Activated CD4-positive, alpha-beta T cell treated with anti-CD3 and anti-CD28 coated beads for 4 hours (primary cell): ENCODE measurements at places on chromosomes 16 and 17.
A peak's percentile ranks its signal among the peaks of the same experiment; 100 is the strongest.

DNA sequence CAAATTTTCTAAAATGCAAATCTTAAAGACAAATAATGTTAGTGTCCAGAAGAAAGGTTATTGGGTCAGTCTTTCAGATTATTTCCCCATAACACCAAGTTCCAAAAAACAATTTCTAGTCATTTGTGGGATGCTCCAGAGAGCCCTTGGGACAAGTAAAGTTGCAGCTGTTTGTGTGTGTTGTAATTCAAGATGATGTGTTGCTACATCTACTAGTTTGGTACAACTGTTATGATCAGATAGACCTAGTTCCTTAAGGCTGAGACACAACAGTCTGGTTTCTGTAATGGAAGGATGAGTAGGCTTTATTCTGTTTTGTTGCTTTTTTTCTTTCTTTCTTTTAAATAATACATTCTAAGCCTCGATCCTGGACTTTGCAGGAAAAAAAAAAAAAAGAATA, 41.9 kb downstream of the PIGL start:
- DNase-seq, result no peak

DNA sequence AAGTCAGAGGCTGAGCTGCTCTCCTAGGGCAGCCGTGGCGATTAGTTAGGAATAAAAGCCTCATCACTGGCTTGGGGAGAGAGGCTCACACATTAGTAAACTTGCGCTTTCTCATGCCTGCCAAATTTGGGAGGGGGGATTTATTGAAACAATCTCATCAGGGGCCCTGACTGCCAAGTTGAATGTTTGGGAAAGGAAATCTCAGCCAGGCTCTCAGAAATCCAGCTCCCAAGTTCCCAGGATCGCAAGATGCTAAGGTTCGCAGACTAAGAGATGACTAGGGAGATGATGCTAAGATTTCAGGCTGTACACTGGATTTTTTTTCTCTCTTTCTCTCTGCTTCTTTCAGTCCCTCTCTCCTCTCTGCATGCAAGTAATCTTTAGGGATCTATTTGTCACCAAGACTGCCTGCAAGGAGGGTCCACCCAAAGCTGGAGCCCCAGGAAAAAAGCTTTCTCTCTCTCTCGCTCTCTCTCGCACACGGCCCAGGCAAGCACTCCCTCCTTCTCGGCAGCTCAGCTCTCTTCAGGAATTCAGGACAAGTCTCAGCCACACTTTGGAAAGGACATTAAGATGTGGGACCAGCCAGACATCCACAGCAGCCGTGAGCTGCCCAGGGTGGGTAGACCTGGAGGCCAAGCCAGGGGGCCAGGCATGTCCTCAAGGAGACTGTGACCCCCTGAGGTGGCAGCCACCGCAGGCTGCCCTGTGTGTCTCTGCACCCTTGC, 1.4 kb downstream of the GPR139 start:
- no peak for DNase-seq

- DNase-seq, result no peak
Measured at GRCh38 chr16:15951852-15952251, 2.4 kb downstream of the ABCC1 start.

GRCh38 chr17:80594431-80595269, 50.0 kb downstream of the RPTOR start:
- DNase-seq, result no peak

DNA sequence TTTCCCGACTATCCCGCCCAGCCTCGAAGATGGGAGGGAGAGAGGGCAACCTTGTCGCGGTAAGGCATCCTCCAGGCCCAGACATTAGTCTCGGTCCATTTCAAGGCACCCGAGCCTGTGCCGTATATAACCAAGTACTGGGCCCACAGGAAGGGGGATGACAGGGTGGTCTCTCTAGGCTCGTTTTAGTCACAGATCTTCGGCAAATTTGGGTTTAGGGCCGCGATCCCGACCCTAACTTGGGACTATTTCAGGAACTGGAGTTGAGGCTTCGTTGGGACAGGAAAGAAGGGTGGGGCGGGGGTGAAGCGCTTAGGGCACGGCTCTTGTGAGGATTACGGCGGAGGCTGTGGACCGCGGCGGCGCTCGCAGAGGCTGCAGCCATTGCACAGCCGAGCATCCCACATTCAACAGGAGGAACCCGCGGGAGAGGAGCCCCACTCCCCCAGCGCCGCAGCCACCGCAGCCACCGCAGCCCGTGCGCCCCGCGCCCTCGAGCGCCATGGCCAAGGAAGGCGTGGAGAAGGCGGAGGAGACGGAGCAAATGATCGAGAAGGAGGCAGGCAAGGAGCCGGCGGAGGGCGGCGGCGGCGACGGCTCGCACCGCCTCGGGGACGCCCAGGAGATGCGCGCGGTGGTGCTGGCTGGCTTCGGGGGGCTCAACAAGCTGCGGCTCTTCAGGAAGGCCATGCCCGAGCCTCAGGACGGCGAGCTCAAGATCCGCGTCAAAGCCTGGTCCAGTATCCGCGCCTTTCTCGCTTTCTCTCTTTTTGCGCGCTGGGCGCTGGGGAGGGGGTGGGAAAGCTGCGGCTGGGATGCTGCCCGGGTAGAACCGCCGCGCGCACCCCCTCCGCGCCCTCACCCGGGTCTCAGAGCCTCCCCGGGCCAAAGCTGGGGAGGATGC, at the start of gene VAT1L:
Gene VAT1L (plus strand): TSS at position 384 of the 904 bp plus-strand sequence. CDS start 119 bp downstream, at position 503.
- no peak for DNase-seq

GRCh38 chr17:65553009-65553645, 8.3 kb downstream of the AXIN2 start:
- DNase-seq, result no peak

DNA sequence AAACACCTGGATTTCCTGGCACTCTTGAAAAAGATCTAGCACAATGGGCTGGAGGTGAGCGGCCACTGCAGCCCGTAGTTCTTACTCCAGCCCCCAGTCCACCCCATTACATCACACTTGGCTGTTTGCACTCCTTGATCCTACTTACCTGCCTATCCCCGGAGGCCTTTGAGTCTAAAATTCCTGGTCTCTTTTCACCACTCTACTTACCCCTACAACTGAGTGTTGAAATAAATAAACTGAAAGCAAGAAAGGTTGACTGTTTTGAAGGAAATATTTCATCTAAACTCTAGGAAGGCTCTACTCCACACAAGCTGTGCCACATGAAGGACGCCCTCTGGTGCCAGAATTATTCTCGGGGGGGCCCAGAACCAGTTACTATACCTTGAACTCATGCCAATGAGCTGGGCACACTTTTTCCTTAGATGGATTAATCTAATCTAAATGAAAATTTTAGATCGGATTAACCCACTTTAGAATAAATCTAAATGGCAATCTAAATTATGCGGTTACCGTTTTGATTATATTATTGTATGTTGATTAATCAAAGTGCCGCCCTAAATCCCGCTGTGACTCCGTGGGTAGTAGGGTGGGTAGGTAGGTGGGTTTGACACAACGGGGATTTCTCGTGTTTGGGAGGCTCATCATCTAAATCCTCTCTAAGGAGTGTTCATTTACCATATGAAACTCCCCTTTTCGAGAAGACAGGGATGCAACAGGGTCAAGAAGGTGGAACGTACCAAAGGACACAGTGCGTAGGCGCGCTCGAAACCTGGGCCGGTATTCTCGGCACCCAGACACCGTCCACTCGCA, 651 bp upstream of the EIF1 start:
- peak; percentile 72 for DNase-seq

DNA sequence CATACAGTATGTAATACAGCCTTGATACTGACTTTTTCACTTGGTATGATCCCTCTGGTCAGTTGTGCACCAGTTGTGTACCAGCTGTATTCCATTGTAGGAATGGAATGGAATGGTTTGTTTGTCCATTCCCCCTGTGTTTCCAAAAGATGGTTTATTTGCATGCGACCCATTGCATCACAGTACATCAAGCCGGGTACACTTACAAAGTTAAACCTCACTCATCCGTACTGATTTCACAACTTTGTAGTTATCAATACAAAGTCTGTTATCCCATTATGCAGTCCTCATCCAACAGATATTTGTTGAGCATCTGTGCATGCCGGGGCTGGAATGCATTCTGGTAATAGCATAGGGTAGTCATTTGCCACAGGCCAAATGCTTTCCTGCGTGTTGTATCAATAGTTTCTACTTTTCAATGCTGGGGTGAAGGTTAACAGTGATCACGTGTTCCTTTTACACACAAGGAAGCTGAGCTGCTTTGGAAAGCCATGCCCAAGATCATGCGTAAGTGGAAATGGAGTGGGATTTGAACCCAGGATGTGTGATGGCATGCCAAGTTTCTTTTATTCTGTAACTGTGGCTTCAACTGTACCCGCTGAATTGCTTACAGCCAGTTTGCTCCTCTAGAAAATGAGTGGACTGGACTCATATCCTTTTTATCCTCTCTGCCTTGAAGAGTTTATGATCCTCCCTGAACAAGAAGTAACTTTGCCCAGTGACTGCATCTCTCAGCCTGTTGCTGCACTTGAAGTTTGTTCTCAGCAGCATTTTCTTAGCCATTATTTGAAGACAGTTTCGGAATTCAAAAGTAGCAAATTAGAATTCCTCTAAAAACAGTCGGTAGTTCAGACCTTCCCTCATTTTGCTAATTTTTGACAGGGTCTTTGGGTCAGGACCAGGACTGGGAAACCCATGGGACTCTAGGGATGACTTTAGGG, 228.5 kb downstream of the CCDC182 start:
- no peak for DNase-seq

GRCh38 chr17:27288183-27288582, 5.7 kb upstream of the WSB1 start:
- no peak for DNase-seq

DNA sequence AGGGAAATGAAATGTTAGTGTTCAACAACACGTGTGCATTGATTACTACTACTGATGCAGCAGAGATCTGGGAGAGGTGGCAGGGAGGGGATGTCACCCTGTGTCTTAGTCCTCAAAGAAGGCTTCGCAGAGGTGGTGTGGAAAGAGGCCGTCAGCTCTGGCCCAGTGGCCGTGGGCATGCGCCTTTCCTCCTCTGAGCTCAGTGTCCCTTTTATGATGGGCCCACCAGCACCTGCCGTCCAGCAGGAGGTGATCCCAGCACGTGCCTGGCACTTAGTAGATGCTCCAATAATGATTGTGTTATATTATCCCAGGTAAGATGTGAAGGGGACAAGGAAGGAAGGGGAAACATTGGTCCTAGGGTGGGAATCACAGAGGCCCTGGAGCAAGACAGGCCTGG, 106.2 kb downstream of the CLEC16A start:
- DNase-seq, result no peak

- peak; percentile 13 for DNase-seq
Measured at GRCh38 chr17:78010759-78011158, 52.3 kb downstream of the TNRC6C start.

DNA sequence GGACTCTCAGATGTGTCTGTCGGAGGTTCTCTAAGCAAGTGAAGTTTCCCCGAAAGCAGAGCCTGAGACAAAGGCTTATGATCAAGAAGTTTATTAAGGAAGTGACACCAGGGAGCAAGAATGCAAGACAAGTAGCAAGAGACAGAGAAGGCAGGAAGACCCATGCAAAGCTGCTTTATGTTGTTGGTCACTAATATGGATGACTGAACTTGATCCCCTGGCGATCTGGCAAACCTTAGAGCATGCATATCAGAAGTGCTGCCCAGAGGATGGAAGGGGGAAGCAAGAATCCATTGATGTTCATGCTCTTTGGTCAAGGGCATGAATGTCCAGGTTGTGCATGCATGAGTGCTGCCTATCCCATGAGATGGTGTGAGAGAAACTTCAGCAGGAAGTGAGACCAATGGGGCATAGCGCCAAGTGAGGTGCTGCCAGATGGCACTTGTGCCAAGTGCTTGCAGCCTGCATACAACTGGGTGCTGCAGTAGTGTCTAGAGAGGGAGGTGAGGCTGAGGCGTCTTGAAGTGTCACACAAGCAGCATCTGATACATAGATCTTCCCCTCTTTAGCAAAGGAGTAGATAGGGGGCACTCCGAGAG, 176.5 kb downstream of the SALL1 start:
- DNase-seq, result no peak

- no peak for DNase-seq
Measured at GRCh38 chr16:73601911-73602310, 554.0 kb upstream of the ZFHX3 start.

DNA sequence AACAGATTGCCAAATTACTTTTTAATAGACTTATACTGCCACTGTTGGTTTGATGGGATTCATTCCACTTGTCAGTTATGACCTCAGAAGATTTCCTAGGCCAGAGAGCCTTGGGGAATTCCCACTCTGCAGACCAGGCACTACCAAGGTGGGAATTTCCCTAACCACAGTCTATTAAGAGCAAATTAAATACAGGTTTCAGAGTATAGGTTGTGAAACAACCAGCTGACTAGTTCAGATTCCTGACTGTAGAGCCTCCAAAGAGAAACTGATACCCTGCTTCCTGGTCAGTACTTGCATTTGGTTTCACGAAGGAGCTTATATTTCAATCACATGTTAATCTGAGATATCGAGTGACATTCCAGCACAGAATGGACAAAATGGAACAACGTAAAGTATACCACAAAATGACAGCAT, 186.5 kb downstream of the STX8 start:
- no peak for DNase-seq

- DNase-seq, result no peak
Measured at GRCh38 chr16:85396879-85397871, 215.9 kb upstream of the GSE1 start.

DNA sequence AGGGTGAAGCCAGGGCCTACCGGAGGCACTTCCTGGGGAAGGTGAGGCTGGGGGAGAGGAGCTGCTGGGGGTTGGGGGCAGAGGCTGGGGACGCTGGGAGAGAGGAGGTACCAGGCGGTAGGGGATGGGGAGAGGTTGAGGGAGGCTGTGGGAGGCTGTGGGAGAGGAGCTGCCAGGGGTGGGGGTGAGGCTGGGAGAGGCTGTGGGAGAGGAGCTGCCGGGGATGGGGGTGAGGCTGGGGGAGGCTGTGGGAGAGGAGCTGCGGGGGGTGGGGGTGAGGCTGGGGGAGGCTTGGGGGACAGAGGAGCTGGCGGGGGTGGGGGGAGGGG, 99.4 kb downstream of the OR1D5 start:
- no peak for DNase-seq

DNA sequence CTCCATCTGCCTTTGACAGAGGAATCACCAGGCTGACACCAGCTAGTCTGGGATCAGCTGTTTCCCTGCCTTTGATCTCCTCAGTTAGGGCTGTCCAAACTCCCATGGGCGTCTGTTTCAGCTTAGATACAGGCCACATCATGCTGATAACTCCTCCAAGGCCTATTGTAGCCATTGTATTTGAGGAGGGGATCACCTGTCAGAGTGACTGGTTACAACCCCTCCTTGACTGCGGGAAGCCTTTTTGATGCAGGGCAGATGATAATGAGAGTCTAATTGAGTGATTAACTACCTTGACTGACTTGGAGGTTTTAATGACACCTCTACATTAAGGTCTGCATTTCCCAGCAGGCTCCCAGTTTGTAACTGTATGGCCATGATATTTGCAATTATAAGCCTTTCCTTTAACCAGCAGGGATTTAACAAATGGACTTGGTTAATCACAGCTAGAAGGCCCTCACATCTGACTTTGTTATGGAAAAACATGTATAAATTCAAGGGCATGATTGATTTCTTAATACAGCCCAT, 863.5 kb downstream of the KCNJ2 start:
- no peak for DNase-seq
